Liver (tissue), 10 donors: ENCODE measurements at places on chromosomes 11 and 22.

GRCh38 chr22:46079093-46079860, 71.0 kb upstream of the PPARA start:
- DNase-seq = no peak

DNA sequence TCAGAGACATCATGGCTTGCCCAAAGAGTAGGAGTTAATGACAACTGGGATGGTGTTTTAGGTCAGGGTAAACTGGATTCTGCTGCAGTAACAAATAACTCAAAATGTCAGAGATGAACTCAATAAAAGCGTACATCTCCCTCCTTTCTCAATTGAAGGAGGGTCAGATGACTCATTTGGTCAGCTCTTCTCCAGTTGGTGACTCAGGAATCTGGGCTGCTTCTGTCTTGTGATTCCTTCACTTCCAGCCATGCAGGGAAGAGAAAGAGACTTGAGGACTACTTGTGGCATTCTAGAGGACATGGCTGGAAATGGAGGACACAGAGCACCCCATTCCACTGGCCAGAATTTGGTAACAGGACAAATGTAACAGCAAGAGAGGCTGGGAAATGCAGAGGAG, 3.2 kb upstream of the SYT13 start:
- no peak for DNase-seq

DNA sequence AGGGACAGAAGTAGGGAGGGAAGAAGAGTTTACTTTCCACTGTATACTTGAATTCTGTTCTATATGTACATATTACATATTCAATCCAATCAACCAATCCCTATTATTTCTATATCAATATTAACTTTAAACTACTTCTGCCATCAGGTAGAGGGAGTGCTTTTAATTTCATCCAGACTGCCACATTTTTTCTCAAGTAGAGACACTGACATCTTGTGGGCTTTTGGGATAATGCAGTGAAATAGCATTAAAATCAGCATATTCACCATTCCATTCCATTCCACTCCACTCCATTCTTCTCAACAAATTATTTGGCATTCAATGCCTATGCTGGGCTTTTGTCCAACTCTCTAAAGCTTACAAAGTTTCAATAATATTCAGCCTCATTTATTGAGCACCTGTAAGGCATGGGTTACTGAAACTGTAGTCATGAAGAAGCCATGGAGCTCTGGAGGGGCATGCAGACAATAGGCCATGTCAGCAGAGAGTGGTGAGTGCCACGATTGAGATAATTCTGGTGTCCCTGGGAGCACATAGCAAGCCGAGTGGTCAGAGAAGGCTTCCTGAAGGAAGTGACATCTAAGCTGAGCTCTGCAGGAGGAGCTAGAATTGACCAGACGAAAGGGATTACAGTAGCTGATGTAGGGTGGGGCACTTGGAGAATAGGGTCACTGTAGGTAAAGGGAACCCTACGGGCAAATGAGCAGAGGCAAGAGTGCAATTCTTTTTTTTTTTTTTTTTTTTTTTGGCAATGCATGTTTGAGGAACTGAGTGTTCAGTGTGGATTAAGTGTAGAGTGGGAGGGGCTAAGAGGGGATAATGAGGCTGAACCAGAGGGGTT, 12.8 kb upstream of the CLPB start:
- DNase-seq = no peak

GRCh38 chr11:125236072-125236825, 71.7 kb downstream of the PKNOX2 start:
- DNase-seq = no peak

DNA sequence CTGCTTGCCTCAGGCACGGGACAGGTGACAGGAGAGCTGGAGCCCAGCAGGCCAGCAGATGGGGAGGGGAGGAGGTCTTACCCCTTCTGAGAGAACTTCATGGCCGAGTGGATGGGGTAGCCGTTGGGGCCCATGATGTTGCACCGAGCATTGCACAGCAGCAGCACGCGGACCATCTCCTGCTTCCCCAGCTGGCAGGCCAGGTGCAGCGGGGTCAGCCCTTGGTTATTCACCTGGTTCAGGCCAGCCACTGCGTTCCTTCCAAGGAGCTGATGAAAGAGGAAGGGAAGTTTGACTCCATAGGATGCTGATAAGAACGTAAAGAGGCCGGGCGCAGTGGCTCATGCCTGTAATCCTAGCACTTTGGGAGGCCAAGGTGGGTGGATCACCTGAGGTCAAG, 29.4 kb upstream of the BAIAP2L2 start:
- DNase-seq = no peak

GRCh38 chr11:74468058-74468457, 709 bp upstream of the KCNE3 start:
- no peak for DNase-seq

DNA sequence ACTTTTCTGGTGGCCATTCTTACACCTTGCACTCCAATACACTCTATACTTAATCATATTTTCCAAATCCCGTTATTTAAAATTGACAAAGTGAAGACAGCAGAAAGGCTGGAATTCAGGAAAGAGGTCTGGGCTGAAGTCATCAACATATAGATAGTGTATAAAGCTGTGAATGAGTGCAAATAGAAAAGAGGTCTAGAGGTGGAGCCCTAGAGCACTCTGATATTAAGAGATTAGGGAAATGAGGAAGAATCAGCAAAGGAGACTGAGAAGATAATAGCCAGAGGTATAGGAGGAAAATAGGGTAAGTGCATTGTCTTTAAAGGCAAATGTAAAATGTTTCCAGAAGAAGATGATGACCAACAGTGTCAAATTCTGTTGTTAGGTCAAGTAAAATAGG, 7.9 kb downstream of the CTR9 start:
- no peak for DNase-seq

DNA sequence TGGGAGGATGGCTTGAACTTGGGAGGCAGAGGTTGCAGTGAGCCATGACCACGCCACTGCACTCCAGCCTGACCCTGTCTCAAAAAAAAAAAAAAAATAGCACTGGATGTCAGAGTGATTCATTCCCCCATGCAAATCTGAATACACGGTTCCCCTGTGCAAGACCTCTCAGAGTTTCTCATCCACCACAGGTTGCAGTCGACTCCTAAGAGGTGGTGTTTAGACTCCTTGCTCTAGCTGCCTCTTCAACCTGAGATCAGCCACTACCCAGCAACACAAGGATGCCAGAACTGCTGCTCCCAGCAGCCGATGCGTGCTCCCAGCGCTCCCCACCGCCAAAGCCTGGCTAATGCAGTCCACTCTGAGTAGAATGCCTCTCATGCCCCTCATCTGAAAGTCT, 97.5 kb downstream of the PARVA start:
- no peak for DNase-seq

DNA sequence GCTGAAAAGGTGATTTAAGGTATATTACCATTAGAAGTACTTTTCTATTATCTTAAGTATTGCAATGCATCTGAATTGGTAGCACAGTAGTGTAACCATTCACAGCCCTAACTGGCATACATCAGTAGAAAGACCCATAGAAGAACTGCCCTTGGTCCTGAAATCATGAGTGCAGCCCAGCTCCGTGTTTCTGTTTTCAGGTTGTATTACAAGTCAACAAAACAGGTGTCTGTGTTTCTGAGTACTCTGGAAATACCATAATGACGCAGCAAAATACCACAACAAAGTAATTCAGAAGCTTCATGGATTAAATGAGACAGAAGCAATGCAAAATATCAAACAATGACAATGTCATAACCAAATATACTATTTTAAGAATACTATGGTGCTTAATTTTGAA, 226.3 kb downstream of the OPCML start:
- DNase-seq = no peak

DNA sequence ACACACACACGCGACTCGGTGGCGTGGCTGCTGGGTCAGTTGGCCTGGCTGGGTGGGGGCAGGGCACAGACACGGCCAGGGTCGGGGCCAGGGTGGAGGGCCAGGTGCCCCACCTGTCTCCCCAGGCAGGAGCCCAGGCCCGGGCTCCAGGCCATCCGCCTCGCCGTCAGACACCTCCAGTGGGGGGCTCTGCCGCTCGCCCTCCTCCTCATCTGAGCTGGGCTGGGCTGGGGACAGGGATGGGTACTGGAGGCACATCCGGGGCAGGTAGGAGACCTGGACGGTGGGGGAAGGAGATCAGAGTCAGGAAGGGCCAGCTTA, 6.2 kb upstream of the MYBPC3 start:
- no peak for DNase-seq

- DNase-seq = no peak
These were observed 87.7 kb upstream of the ANO3 start for GRCh38 chr11:26244207-26244606.

DNA sequence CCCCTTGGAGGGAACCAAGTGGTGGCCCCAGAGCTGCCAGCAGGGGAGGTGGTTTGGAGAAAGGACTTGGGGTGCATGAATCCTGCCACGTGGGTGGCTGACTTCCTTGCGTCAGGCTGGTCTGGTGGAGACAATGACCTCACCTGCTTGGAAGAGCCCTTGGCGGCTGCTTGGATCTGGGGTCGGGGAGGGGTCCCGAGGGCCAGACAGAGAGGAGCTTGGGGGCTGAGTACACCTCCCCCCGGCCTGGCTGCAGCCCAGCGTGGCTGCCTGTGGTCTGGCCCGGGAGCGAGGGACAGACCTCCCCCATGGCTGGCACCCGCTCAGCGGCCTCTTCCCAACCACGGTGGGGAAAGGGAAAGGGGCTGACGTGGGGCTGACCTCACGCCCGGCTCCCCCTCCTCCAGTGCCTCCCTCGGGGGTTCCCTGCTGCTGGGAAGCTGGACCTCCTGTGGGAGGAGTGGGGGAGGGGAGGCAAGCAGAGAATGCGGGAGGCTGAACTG, 13.8 kb downstream of the LIF start:
- no peak for DNase-seq
